ENCODE measurements at places on chromosomes 2 and 18. TPM values are rescaled to one million over a fixed set of nuclear protein-coding genes. Genes with fewer than 3 reads are reported as not detected.
A peak's percentile ranks its signal among the peaks of the same experiment; 100 is the strongest.

CYB5A gene
- 37.0 TPM for total RNA-seq

- DNase-seq: peak; percentile 83
Measured at GRCh38 chr2:24454294-24454693, 36.8 kb upstream of the NCOA1 start.

GRCh38 chr2:135198481-135198880 lies 146.4 kb downstream of the RAB3GAP1 start:
- no peak for DNase-seq

DNA sequence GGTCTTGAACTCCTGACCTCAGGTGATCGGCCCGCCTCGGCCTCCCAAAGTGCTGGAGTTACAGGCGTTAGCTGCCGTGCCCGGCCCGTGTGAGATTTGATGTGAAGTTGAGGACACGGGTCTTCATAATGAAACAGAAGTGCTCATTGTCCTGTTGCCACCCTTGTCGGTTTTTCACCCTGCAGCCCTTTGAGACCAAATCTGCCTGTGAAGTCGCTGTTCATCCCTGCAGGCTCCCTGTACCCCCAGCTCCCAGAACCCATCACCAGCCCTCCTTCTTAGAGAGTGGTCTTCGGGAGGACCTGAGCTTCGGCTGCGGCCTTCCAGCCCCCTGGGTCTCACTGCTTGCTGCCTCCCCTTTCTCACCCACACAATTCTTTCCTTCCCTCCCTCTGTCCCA lies 325.2 kb downstream of the GBX2 start:
- DNase-seq: no peak

DNA sequence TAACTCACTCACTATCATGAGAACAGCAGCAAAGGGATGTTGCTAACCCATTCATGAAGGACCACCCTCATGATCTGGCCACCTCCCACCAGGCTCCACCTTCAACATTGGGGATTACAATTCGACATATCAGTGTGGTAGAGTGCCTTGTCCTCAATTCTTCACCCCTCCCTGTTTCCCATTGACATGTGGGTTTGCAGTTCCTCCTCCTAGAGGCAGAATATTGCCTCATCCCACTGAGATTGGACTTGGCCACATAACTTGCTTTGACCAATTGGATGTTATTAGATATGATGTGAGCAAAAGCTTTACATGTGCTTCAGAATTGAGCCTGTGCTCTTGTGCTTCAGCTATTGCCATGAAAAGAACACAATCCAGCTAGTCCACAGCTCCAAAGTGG lies 217.0 kb upstream of the CXCR4 start:
- no peak for DNase-seq

All from tongue (tissue), 3 donors.